ENCODE measurements at places on chromosomes 5 and 9.

DNA sequence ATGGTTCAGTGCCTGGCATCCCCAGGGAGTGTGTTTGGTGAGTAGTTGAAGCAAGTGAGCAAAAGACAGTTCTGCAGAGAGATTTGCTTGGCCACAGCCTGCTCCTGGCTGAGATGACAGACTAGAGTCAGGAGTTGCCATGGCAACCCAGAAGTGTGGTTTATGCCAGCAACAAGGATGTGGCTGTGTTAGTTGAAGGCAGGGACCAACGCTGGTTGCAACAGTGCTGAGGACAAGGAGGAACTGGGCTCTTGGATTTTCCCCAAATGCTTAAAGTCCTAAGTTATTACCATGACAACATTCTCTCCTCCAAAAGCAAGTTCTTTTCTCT, 2.7 kb downstream of the NXNL2 start:
- peak; percentile 91 for DNase-seq

DNA sequence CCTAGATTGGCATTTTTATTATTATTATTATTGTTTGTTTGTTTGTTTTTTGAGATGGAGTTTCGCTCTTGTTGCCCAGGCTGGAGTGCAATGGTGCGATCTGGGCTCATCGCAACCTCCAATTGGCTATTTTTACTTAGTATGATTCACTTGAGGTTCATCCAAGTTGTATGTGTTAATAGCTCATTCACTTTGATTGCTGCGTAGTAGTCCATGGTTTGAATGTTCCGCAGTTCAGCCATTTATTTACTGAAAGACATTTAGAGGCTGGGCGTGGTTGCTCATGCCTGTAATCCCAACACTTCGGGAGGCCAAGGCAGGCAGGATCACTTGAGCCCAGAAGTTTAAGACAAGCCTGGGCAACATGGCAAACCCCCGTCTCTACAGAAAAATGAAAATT, 22.6 kb upstream of the MELK start:
- no peak for DNase-seq

GRCh38 chr5:14870337-14871213, 1.0 kb downstream of the ANKH start:
- peak; percentile 10 for DNase-seq

DNA sequence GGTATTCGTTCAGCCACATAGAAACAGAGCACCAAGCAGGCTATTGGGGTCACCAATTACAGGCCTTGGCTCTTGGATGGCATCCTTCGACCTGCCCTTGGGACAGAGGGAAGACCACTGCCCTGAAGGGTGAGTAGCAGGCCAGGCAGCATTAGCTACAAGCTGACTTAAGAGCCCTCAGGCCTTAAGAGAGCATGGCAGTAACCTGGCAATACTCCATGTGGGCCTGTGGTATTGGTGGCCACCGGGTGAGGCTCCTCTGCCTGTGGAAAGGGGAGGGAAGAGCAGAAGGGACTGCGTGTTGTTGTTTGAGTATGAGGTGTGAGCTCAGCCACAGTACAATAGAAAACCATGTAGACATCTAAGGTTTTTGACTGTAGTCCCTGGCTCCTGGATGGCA, 170.6 kb downstream of the MCTP1 start:
- no peak for DNase-seq

DNA sequence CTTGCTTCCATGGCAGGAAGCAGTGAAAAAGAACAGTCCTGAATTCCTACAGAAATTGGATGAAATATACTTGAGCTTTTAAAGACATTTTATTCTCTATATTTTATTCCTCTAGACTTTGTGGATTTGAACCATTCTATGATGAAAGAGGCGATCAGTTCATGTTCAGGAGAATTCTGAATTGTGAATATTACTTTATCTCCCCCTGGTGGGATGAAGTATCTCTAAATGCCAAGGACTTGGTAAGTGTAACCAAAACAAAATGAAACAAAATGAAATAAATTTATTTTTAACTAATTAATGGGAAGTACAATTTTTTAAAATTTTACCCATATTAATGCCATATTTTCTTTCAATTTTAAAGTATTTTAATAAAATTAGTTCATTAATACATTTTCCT, 34.1 kb downstream of the STARD4 start:
- peak; percentile 68 for DNase-seq
